Activated CD4-positive, CD25-positive, alpha-beta regulatory T cell treated with anti-CD3 and anti-CD28 coated beads, Interleukin-2, amount 50 U/mL, for 72 hours (primary cell): ENCODE measurements at places on chromosomes 7 and 10.

GRCh38 chr7:136900005-136900404, 31.6 kb downstream of the CHRM2 start:
- DNase-seq, result no peak

- no peak for DNase-seq
Measured at GRCh38 chr7:20647036-20647435, 31.6 kb downstream of the ABCB5 start.

DNA sequence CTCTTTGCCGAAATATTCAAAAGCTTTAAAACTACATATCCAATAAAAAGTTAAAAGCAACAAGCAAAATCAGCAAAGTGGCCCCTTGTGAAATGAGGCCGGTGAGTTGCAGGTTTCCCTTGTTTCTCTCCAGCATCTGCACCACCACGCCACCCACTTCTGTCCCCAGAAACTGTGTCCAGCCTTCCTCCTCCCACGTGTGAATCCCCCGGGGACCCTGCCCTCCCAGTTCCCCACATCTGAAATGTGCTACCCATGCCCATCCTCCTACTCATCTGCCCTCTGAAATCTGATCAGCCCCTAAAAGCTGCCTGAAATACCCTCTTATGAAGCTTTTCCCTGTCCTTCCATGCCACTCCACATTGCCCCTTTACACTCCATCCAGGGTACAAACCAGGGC, 3.8 kb downstream of the ALOX5 start:
- no peak for DNase-seq

DNA sequence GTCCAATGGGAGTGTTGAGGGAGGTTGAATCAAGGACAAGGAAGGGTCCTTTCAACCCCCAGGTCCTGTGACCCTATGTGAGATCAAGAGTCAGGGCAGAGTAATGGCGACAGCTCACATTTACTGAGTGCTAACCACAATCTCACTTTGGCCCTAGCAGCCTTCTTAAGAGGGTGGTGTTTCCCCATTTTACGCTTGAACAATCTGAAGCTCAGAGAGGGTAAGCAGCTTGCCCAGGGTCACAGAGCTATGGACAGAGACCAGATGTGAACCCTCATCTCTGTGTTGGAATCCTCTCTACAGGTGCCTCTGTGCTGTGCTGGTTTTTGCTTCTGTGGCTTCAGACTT, 102.0 kb downstream of the GRK5 start:
- DNase-seq, result no peak

DNA sequence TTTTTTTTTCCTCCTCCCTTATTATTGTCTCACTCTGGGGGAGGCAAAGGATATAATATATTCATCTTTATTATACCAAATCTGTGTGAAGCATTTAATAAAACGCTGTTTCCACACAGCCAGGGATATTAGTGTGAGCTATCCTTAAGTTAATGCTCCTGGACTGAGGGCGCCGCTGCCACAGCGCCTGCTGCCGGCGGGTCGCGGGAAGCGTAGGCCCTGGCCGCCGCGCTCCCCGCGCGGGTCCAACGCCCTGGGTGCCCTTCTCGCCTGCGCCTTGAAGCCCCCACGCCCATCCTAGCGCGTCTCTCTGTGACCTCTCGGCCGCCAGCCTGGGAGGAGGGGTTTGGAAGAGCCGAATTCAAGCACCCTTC, 9.5 kb upstream of the LBX1 start:
- peak; percentile 39 for DNase-seq
